D721Med (cell line): ENCODE measurements at places on chromosomes 2 and 18.

- no peak for DNase-seq
Observed at GRCh38 chr18:10499230-10499629, 26.6 kb upstream of the NAPG start.

DNA sequence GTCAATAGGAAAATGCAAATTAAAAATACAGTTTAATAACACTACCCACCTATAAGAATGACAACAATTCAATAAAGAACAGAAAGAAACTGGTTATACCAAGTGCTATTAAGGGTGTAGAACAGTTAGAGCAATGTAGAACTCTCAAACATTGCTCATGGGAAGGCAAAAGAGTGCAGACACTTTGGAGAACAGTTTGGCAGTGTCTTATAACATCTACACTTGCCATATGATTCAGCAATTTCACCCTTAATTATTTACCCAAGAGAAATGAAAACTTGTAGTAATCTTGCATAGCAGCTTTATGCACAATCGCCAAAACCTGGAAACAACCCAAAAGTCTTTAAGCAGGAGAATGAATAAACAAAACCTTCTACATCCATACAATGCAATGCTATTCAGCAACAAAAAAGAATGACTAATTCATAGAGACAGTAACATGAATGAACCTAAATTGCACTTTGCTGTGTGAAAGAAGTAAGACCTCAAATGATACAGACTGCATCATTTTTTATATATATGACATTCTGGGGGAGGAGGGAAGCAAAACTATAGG, 455.2 kb downstream of the THSD7B start:
- no peak for DNase-seq

GRCh38 chr2:135337071-135337470, 193.9 kb downstream of the ZRANB3 start:
- DNase-seq, result no peak

DNA sequence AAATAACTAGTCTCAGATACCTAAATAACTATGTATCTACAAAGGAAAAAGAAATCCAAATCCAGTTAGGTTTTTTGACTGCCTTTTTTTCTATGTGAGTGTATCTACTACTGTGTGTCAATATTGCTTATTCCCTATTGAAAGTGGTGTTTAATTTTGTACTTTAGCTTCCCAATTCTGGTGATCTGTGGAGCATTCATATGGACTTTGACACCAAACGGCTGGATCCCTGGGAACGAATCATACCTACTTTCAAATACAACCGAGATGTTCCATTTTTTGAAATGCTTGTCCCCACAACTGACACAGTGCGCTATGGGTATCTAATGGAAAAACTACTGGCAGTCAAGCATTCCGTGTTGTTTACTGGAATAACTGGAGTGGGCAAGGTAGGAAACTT, 152.8 kb downstream of the DNAH6 start:
- no peak for DNase-seq

GRCh38 chr2:173881886-173882285, 83.3 kb downstream of the SP3 start:
- no peak for DNase-seq

DNA sequence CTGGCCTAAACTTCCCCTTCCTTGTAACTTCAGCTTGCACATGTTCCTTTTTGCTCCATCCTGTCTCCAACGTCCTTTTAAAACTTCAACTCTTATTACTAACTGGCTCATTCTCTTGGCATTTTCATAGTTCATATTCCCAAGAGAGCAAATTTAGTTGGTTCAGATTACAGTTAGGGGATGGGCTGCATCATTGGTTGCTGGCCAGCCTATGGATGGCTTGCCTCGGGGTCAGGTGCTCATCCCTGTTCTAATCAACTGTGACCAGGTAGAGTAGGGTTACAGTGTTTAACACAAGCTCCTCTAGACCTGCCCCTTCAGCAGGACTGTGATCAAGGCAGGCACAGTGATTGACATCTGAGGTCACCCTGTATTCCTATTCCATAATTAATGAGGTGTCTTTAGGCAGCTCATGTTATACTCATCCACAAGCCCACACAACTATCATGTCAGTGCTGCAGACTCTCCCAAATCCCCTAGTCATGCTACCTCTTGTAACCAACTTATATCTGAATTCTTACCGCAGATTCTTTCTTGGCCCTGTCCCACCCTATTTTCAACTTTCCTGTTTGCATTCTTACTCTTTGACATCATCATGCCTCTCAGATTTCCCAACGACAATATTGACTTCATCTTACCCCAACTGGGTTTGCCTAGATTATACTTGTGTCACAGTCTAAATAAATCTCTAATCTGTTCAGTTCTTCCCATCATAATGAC, 293.3 kb downstream of the MTX2 start:
- DNase-seq, result no peak

DNA sequence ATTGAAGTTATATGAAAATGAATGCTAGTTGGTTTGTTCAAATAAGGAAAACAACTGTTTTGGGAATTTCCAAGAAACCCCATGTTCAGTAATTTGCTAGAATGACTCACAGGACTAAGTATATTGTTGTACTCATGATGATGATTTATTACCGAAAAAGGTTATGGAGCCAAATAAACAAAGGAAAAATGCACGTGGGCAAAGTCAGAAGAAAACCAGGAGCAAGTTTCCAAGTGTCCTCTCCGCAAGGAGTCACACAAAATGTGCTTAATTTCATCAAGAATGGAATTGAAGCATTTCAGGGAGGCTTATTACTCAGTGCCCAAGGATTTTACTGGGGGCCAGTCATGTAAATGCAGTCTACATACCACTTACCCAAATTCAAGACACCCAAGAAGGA, 1652.4 kb upstream of the TMEFF2 start:
- no peak for DNase-seq

- peak; percentile 88 for DNase-seq
Observed at GRCh38 chr2:9799729-9800632, 43.3 kb upstream of the TAF1B start.

- no peak for DNase-seq
Observed at GRCh38 chr2:70480468-70480867, 73.2 kb downstream of the TGFA start.

- DNase-seq, result no peak
Observed at GRCh38 chr2:101899871-101900270, 91.9 kb upstream of the IL1R2 start.

DNA sequence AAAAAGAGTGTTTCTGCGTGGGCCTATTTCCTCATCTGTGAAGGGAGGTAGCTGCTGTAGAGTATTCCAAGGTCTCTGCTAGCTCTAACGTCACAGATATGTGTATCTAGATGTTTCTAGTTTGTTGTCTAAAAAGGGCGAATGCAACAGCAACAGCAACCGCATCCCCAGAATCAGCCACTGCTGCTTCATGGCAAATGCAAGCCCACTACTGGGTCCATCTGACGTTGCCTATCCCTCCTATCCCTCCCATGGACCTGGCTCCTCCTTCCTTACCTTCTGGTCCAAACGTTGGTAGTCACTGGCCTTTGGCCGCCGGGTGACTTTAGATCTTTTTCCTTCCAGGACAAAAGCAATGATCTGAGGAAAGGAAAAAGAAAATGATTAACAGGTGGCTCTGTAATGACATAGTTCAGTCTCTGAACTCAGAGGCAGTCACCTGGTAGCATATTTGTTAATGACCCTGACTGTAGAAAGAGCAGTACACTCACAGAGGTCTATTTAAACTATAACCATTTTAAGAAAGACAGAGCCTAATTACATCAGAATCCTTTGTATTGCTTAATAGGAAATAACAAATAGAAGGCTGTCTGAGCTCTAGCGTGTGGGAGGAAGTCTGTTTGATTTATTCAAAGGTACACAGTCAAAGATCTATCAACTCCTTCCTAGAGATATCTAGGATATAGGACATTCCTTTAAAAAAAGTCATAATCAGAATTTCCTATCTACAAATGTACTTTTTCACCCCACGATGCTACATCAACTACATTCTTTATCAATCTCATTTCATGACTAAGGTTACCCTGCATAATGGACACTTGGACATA, 2.9 kb downstream of the TGOLN2 start:
- DNase-seq, result no peak

DNA sequence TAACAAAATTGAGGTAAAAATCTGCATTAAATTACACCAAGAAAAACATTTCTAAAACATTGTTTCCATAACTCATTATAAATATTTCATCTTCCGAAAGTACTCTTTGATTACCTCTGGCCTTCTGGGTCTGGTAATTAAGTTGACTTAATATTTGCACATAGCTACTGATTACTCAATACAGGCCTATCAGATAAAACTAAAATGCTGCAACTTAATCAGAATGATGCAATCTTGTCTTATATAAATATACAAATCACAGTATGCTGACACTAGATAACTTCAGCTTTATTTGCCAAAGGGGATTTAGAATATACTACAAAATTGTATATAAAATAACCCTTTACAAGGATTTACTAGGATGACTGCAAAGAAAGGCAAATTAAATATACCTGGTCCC, 49.3 kb downstream of the SLC35F5 start:
- DNase-seq, result no peak

GRCh38 chr2:75194184-75194868, 5.0 kb downstream of the TACR1 start:
- DNase-seq, result no peak

DNA sequence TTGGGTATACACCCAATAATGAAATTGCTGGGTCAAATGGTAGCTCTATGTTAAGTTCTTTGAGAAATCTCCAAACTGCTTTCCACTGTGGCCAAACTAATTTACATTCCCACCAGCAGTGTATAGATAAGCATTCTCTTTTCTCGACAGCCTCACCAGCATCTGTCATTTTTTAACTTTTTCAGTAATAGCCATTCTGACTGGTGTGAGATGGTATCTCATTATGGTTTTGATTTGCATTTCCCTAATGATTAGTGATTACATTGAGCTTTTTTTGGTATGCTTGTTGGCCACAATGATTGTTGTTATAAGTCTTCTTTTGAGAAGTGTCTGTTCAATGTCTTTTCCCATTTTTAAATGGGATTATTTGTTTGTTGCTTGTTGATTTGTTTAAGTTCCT, 50.4 kb upstream of the EPAS1 start:
- DNase-seq, result no peak

DNA sequence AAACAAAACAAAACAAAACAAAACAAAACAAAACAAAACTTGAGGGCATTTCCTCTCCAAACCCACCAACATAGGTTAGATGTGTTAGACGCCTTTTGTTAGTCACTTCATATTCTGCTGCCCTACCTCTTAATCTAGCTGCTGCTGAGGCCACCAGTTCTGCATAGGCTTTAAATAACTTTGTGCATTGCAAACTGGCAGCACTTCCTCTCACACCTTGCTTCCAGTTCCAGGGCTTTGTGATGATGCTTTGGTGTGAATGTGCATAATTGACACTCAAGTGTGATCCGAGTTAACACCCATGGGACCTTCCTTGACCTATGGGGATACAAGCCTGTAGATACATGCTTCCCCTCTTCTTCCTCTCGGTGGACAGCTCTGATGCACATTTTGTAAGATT, 2.3 kb upstream of the SERPINB11 start:
- no peak for DNase-seq

DNA sequence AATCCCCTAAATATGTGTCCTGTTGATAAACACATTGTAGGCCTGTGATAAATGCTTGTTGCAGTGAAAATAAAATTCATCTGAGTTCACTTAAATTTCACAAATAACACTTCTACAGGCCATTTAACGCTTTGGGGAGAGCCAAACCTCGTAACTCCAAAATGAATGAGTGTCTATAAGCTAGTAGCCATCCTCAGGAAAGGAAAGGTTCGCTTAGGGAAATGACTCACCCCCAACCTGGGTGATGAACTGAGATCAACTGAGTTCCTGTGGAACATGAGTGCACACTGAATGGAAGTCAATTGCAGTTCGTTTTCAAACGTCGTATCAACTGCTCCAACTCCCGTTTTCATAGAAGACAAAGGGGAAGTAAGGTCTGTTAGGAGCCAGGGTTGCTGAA, 527.6 kb upstream of the ID2 start:
- DNase-seq, result no peak

DNA sequence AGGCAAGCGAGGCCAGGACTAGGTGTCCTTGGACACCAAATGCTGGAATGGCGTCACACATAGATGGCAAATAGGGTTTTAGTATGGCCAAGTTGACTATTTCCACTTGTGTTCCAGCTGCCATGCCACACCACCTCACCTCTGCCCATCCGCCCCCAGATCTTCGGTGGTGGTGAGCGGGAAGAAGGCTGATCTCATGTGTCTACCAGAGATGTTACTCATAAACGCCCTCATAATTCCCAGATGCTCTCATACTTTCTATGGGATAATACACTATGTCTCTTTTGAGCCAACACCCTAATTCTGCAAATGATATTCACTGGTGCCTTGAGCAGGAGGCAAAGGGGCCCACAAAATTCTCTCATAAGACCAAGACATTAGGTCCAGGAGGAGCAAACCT, 281.1 kb upstream of the FN1 start:
- no peak for DNase-seq

GRCh38 chr2:209773377-209773776, 1.7 kb downstream of the UNC80 start:
- no peak for DNase-seq

- no peak for DNase-seq
Observed at GRCh38 chr2:40874380-40874779, 422.5 kb upstream of the SLC8A1 start.

GRCh38 chr2:25295621-25296020, 46.1 kb downstream of the DNMT3A start:
- DNase-seq, result no peak

GRCh38 chr2:197308585-197308984, 2.0 kb downstream of the ANKRD44 start:
- no peak for DNase-seq

- no peak for DNase-seq
Observed at GRCh38 chr2:177972782-177973181, 99.8 kb downstream of the PDE11A start.

DNA sequence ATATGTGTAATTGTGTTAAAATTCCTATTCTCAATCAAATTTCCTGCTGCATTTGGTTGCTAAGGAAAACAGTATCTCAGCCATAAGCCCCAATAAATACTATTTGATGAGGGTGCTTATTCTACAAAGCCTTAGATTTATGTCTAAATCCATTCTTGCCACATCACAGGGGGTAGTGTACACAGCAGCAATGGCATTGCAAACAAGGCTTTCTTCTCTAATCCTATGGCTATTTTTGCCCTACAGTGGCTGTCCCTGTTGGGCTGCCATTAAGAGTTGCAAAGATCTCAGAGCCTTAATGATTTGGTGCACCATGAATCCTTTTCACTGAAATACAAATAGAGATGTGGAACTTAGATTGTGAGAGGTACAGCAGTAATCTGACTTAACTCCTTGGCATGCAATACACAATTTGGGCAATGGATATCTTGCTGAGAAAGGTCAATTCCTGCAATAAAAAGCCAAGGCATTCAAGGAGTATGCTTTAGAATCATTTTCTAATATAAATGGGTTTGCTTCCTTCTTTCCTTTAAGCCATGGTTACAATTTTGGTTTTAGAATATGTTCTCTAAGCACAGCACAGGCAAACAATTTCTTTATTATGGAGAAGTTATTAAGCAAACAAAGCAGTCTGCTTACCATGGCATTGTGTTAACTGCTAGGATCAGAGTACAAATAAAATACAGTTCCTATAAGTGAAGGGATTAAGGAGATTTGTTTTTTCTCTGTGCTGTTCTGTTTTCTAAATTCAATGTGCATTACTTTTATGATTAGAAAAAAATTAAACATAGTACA, 69.8 kb upstream of the CD302 start:
- no peak for DNase-seq

- DNase-seq, result no peak
Observed at GRCh38 chr2:105330681-105331375, 1.3 kb upstream of the TGFBRAP1 start.
